ENCODE measurements at places on chromosomes 12 and 14. TPM values are rescaled to one million over a fixed set of nuclear protein-coding genes. Genes with fewer than 3 reads are reported as not detected.

The AVPR1A gene
- total RNA-seq: not detected

- H3K36me3 ChIP-seq: no peaks in the 10 kb centered on the region
- peak overlapping the region; percentile 5 for H3K4me3 ChIP-seq
- no peaks in the 10 kb centered on the region for H3K27me3 ChIP-seq
- DNase-seq: no peak
Observed at GRCh38 chr12:53208435-53208834, 1.4 kb upstream of the ITGB7 start.

GRCh38 chr12:54723379-54724256 is 75.5 kb upstream of the DCD start:
- no peaks in the 10 kb centered on the region for H3K27me3 ChIP-seq
- H3K36me3 ChIP-seq: no peaks in the 10 kb centered on the region
- H3K4me3 ChIP-seq: no peak overlapping the region
- H3K27ac ChIP-seq: no peak overlapping the region

DNA sequence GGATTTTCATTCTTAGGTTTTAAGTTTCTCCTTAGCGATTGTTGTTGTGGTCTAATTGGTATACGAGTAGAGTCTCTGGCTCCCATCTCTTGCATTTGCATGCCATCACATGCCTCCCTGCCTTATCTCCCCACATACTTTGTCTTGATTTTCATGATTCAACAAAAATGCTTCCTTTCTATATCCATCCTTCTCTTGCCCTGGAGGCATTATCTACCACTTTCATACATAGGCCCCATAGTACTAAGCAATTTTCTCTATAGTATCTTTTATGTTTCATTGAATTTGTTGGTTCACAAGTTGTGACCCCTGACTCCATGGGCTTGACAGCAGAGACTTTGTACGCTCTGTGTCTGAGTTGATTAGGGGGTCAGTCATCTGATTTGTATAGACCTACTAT is 226.1 kb downstream of the ACSS3 start:
- no peaks in the 10 kb centered on the region for H3K4me1 ChIP-seq
- DNase-seq: no peak

GRCh38 chr14:54440476-54440872 is 700 bp downstream of the CNIH1 start:
- no peaks in the 10 kb centered on the region for H3K27me3 ChIP-seq
- H3K4me1 ChIP-seq: peaks cover 54% of the 10 kb centered on the region
- H3K4me3 ChIP-seq: peak overlapping the region; percentile 87
- DNase-seq: no peak
- H3K27ac ChIP-seq: peak overlapping the region; percentile 79

DNA sequence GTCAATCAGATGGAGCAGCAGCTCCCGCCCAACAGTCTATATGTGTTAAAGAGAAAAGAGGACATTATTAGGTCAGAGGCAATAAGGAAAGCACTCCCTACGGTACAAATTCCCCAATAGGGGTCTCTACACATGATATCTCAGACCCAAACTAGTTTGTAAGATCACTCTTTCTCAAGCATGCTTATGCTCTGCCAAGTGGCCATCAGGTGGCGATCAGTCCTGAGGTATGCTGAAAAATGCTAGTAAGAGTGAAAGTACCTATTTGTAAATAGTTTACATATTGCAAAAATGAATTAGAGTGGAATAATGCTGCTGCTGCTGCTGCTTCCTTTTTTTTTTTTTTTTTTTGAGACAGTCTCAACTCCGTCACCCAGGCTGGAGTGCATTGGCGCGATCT is 61.0 kb downstream of the CPM start:
- H3K4me1 ChIP-seq: no peaks in the 10 kb centered on the region
- H3K36me3 ChIP-seq: peaks cover 40% of the 10 kb centered on the region
- peak; percentile 54 for DNase-seq
- H3K27ac ChIP-seq: no peak overlapping the region
